ENCODE measurements at places on chromosomes 13 and 19. TPM values are rescaled to one million over a fixed set of nuclear protein-coding genes. Genes with fewer than 3 reads are reported as not detected.

The A1BG gene
- total RNA-seq: 10.2 TPM

The TNFSF13B gene
- total RNA-seq: 0.49 TPM

The PLIN5 gene
- total RNA-seq: 1.1 TPM

The PLIN3 gene
- 50.1 TPM for total RNA-seq

The CRLF1 gene
- total RNA-seq: 22.1 TPM

The SIGLEC5 gene
- not detected for total RNA-seq

The WASF3 gene
- total RNA-seq: 27.5 TPM

The PCDH17 gene
- total RNA-seq: not detected

The PKN1 gene
- 66.2 TPM for total RNA-seq

The NEK3 gene
- 10.9 TPM for total RNA-seq

The USHBP1 gene
- total RNA-seq: not detected

The GPC5 gene
- 0.49 TPM for total RNA-seq

The COX7A1 gene
- not detected for total RNA-seq

The KLK3 gene
- total RNA-seq: not detected

The ARGLU1 gene
- total RNA-seq: 66.9 TPM

The C19orf85 gene
- not detected for total RNA-seq

The GPR180 gene
- 12.0 TPM for total RNA-seq

The ATCAY gene
- not detected for total RNA-seq

The KANK2 gene
- 98.4 TPM for total RNA-seq

The KRTDAP gene
- total RNA-seq: not detected

The MUC16 gene
- not detected for total RNA-seq

The SLITRK6 gene
- total RNA-seq: not detected

The PSG11 gene
- total RNA-seq: not detected

The FAM216B gene
- total RNA-seq: not detected

The ZNF625 gene
- total RNA-seq: 25.7 TPM

The ZNF575 gene
- not detected for total RNA-seq

The KLK14 gene
- not detected for total RNA-seq

The IQCN gene
- 0.06 TPM for total RNA-seq

The SYNE4 gene
- total RNA-seq: 0.20 TPM

The SKA3 gene
- 77.0 TPM for total RNA-seq

The SHC2 gene
- total RNA-seq: 0.23 TPM

The ZNF653 gene
- total RNA-seq: 3.5 TPM

The TRPC4 gene
- not detected for total RNA-seq

The SHFL gene
- total RNA-seq: not detected

The ZNF382 gene
- total RNA-seq: 16.5 TPM
